ENCODE measurements at places on chromosomes 7 and 10.

DNA sequence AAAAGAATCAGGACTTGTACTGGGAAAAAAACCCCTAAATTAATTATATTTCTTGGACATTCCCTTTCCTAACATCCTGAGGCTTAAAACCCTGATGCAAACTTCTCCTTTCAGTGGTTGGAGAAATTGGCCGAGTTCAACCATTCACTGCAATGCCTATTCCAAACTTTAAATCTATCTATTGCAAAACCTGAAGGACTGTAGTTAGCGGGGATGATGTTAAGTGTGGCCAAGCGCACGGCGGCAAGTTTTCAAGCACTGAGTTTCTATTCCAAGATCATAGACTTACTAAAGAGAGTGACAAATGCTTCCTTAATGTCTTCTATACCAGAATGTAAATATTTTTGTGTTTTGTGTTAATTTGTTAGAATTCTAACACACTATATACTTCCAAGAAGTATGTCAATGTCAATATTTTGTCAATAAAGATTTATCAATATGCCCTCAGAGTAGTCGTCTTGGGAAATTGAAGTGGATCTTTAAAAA, 6.6 kb downstream of the EMX2 start:
- DNase-seq: no peak

DNA sequence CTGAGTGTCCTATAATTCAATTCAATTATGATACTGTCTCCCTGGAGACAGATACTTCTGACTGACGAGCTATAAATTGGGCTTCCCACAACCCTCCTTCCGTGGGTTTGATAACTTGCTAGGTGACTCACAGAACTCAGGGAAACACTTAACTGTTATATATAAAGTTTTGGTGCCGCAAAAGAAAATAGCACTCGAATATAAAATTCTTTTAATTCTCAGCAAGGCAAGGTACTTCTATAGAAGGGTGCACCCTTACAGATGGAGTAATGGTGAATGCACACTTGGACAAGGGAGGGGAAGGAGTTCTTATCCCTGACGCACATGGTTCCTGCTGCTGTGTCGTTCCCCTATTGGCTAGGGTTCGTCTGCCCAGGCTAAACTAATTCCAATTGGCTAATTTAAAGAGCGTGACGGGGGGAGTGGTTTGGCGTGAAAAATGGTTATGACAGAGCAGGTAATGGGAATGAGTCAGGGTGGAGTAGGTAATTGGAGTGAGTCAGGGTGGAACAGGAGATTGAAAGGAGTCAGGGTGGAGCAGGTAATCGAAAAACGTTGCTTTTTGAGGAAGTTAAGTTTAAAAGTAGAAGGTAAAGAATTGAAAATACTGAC, 20.8 kb upstream of the GHITM start:
- DNase-seq: no peak

DNA sequence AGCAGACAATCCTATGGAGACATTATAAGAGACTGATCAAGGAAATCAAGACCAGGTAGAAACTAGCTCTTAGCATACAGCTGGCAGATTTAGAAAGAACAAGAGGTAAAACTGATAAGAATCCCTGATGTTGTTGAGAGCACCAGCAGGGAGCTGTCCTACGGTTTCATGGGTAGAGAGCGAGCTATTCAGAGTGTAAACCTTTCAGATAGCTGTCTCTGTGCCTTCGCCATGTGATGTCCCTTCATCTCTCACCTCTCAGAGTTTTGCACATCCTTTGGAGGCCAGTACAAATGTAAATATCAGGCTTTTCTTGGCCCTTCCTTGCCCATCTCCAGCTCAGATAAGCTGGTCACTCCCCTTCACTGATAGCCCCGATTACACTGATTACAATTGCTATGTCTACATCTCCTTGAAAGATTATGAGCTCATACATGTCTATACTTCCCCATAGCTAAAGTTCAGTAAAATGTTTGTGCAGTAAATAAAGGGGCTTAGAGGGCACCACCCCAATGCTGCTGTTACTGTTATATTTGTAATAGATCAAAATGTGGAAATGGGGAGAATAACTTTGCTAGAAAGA, 21.9 kb downstream of the THSD7A start:
- no peak for DNase-seq

DNA sequence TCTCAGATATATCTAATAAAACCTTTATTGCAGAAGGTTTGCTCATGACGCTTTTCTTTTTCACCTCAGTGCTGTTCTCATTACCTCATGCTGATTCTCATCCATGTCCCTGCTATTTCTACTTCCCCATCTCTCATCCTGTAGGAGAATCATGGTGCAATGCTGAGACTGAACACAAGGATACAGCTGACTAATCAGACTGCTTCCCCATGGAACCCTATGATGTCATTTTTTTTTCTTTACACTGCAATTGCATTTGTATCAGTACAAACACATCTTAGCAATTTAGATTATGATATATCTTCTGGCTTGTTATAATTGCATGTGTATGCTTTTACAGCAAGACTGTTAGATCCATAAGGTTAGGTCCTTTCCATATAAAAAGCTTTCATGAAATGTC, 93.7 kb downstream of the SEMA3A start:
- no peak for DNase-seq

GRCh38 chr7:123941391-123942180, 16.5 kb downstream of the SPAM1 start:
- DNase-seq: no peak

- no peak for DNase-seq
Measured at GRCh38 chr7:39099146-39099545, 121.4 kb downstream of the POU6F2 start.

DNA sequence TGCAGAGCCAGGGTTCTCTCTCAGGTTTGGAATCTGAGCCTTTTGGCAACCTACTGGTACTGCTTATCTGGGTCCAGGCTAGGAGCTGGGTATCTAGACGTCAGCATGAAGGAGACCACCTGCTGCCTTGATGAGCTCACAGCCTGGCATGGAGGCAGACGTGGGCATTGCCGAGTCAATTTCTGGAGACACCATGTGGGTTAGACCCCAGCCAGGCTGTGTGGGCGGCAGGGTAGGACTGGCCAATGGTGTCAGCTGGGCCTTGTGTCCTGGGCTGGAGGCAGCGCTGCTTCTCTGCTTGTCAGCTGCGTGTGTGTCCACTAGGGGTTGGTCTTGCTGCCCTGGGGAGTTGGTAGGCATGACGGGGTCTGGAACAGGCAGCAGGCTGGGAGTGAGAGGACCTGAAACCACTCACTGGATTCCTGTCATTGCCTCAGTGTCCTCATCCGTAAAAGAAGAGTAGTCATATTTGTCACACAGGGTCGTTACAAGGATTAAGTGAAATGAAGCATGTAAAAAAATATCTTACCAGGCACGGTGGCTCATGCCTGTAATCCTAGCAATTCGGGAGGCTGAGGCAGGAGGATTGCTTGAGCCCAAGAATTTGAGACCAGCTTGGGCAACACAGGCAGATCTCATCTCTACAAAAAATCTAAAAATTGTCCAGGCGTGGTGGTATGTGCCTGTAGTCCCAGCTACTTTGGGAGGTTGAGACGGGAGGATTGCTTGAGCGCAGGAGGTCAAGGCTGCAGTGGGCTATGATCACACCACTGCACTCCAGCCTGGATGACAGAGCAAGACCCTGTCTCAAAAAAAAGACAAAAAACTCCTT, 31.7 kb upstream of the ANKRD2 start:
- no peak for DNase-seq

- DNase-seq: no peak
Measured at GRCh38 chr10:14302035-14302434, 28.7 kb downstream of the FRMD4A start.

DNA sequence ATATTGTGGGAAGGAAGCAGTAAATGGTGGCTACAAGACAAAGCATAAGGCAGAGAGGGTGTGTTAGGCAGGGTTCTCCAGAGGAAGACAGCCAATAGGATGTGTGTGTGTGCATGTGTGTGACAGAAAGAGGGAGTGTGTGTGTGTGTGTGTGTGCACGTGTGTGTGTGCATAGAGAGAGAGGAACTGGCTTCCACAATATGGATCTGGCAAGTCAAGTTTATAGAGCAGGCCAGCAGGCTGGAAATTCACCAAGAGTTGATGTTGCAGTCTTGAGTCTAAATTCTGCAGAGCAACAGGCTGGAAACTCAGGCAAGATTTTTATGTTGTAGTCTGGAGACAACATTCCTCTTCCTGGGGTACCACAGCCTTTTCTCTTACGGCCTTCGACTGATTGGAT, 374.0 kb downstream of the TNS3 start:
- DNase-seq: no peak

DNA sequence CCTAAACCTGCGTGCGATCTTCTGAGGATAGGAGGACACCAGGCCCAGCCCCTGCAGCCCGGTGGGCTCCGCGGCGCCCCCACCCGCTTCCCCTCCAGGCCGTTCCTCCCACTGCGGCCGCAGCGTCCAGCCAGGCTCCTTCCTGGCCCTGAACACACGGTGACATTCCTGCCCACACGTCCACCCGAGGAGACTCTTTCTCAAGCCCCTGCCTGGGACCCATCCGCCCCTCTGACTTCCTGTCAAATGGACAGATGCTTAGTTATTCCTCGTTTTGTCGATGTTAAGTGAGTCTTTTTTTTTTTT, 32.4 kb upstream of the RNF32 start:
- DNase-seq: no peak

DNA sequence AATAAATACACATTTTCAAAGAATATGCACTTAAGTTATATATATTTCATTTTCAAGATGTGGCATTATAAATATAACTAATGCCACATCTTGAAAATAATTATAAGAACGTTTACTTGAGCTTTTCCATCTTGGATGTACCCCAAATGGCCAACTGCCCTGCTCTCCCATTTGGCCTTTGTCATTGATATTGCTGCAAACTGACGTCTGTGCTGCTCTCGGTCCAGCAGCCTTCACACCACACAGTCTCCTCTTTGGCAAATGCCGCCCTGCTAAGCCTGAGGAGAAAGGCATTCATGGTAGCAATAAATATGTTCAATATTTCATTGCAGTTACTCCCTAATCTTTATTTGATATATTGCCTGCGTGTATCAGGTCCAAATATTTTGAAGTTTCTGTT, 384.6 kb upstream of the ADARB2 start:
- DNase-seq: no peak

GRCh38 chr7:98674461-98674860, 57.4 kb downstream of the NPTX2 start:
- no peak for DNase-seq

DNA sequence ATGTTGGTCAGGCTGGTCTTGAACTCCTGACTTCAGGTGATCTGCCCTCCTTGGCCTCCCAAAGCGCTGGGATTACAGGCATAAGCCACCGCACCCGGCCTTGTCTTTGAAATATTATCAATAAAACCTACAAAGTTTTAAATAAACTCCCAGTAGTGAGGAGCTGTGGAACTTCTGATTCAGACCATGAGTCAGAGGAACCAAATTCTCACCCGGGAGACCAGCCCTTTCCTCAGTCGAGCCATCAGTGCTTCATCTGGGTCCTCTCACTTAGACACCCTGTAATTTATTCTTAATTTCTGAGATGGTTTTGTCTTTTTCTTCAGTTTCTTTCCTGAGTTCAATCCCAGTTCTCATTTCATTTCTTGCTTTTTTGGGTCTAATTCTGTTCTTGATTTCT, 68.6 kb downstream of the DYNC2I1 start:
- no peak for DNase-seq

- DNase-seq: no peak
Measured at GRCh38 chr7:117818232-117818631, 55.0 kb downstream of the CTTNBP2 start.

DNA sequence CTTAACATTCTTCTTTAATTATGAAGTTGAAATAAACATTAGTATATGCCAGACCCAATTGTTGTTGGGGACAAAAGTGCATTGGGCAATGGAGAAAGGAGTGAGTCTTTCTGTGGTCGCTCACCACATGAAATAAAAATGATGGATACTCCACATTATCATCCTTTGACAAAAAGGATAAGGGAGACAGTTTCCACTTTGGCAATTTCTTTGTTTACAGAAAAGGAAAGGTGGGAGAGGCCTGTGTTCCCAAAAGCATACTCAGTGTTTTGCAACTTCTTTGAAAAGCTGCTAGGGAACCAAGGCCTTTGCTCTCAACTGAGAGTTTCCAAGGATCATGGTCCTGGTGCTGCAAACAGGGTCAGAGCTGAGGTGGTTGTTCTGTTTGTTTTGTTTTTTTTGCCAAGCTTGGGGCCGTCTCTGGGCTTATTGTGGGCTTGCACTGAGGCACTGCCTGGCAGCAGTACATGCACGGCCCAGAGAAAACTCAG, 341.9 kb downstream of the TNS3 start:
- DNase-seq: no peak

DNA sequence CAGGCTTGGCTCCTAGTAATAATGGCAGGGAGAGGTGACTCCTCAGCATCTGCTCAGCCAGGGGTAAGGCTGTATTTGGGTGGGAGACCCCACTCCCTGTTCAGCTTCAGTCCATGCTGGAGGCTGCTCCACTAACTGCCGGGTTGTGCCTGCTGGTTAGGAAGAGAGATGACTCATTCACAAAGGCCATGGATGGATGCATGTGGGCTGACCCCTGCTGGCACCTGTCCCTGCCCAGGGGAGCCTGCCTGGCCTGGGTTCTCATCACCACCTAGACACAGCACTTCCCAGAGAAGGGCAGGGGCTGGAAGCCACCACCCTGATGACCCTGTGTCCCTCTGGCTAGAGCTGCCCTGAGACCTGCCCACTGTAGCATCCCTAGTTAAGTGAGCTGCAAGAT, 59.0 kb downstream of the VSTM4 start:
- DNase-seq: no peak

- no peak for DNase-seq
Measured at GRCh38 chr7:1290679-1291356, 58.1 kb downstream of the UNCX start.

GRCh38 chr7:24975644-24976260, 4.2 kb downstream of the OSBPL3 start:
- DNase-seq: no peak

- no peak for DNase-seq
Measured at GRCh38 chr7:12569673-12570072, 847 bp upstream of the SCIN start.

DNA sequence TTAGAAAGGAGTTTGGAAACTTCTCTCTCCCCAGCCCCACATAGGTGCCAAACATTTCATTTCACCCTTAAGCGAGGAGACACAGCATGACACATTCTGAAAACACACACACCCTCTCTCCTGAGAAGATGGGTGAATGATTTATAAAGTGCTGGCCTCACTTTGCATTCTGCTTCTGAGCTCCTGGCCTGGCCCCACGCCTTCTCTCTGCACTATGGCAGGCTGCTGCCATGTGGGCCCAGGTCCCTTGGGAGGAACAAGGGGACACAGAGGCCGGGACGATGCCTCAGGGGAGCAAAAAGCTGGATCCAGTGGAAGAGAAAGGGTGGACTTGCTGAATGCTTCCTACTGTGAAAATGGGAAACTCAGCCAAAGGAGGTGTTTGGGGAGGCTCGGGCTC, 56.0 kb downstream of the CPXM2 start:
- DNase-seq: no peak

- no peak for DNase-seq
Measured at GRCh38 chr7:25420771-25421170, 192.5 kb upstream of the NPVF start.

DNA sequence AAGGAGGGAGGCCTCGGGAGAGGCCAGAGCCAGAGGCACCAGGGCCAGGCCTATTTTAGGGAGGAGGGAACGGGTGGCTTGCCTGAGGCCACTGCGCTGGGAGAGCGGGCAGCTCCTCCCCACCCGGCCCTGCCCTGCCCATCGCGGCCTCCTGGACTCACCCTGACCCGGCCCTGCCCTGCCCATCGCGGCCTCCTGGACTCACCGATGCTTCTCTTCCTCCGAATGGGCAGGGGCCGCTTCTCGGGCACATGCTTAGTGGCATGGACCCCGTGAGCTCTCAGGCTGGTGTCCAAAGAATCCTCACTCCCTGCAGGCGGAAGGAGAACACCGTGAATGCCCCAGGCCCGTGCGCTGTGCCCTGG, 7.5 kb downstream of the PDGFA start:
- no peak for DNase-seq

- DNase-seq: no peak
Measured at GRCh38 chr10:102935505-102935904, 17.4 kb downstream of the CNNM2 start.
